ENCODE measurements at places on chromosomes 4 and X.
A peak's percentile ranks its signal among the peaks of the same experiment; 100 is the strongest.

GRCh38 chrX:7346021-7346420, 198.1 kb upstream of the PUDP start:
- peak; percentile 65 for DNase-seq

DNA sequence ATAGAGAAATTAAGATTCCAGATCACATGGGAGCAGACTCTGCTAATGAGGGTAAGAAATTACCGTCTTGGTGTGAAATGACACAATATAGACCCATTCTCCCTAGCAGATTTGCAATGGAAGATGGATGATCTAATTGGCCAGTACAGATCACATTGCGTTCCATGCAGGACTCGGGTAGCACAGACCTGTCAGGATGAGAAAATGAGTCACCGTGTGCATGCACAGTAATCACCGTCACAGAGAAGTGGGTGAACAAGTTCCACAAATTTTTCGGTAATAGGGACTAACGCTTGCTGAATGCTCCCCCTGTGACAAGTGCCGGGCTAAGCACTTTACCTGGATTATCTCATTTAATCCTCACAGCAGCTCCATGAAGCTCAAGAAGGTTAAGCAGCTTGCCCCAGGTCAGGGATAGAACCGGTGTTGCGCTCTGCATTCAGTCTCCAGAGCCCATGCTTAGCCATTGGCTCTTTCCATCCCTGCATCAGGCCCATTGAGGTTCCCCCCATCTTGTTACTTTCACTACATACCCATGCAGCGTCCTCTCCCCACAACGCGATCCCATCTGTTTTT, 375.6 kb downstream of the FBXW7 start:
- no peak for DNase-seq

DNA sequence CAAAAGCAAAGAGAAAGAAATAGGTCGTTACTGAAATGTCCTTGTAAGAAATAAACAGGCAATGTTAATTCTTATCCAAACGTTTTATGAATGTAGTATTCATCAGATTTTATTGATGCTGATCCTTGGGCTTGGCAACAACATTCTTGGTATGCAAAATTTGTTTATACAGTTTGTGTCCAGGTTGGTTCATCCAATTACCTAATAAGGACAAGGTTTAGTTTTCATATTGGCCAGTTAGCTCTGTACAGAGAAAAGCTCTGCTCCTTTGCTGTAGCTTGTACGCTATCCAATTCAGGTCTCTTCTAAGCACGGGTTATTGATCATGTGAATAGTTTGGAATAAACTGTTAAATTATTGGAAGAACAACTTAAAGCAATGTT, 14.4 kb upstream of the CCNG2 start:
- no peak for DNase-seq

GRCh38 chr4:107719207-107719921, 670 bp downstream of the PAPSS1 start:
- peak; percentile 46 for DNase-seq

DNA sequence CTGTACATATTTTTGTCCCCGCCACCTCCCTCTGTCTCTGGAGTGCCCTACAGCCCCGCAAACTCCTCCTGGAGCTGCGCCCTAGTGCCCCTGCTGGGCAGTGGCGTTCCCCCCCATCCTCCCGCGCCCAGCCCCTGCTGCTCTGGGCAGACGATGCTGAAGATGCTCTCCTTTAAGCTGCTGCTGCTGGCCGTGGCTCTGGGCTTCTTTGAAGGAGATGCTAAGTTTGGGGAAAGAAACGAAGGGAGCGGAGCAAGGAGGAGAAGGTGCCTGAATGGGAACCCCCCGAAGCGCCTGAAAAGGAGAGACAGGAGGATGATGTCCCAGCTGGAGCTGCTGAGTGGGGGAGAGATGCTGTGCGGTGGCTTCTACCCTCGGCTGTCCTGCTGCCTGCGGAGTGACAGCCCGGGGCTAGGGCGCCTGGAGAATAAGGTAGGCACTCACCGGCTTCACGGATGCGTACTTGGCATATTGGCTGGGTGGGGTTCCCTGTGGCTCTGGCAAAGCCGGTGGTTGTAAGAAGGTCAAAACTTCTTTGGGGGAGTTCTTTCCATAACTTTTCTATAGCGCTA, 653 bp downstream of the HHIP start:
- DNase-seq: peak; percentile 22

GRCh38 chr4:161704040-161704439, 459.8 kb downstream of the FSTL5 start:
- no peak for DNase-seq

- DNase-seq: peak; percentile 68
Measured at GRCh38 chr4:151195801-151196200, 81.2 kb upstream of the PRSS48 start.

GRCh38 chr4:111228874-111229273, 606.0 kb upstream of the PITX2 start:
- peak; percentile 74 for DNase-seq

GRCh38 chr4:52641854-52642563, 17.1 kb downstream of the USP46 start:
- DNase-seq: peak; percentile 51

GRCh38 chr4:114302472-114302871, 296.1 kb upstream of the UGT8 start:
- DNase-seq: peak; percentile 42

GRCh38 chr4:94849901-94850300, 92.1 kb downstream of the BMPR1B start:
- no peak for DNase-seq

- DNase-seq: no peak
Measured at GRCh38 chr4:185189606-185190305, 14.0 kb downstream of the CFAP97 start.

GRCh38 chrX:7706032-7706431, 136.9 kb upstream of the VCX start:
- peak; percentile 1 for DNase-seq

- DNase-seq: no peak
Measured at GRCh38 chr4:83865417-83866150, 329.7 kb downstream of the GPAT3 start.

DNA sequence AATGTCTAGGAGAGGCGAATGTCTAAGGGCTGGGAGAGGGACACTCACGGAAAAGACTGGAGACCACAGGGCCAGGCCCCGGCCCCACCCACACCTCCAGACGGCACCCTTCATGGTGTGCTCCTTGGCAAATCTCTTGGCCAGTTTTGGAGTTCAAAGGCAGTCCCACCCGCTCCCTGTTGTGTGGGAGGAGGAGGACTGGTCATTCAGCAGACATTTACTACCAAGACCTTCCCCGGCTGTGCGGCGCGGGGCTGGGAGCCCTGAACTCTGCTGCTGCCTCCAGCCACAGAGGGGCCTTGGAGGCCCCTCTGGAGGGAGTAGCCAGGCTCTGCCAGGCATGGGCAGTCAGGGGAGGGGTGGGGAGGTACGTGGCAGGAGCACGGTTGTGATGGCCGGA, 8.7 kb upstream of the TBC1D14 start:
- no peak for DNase-seq

DNA sequence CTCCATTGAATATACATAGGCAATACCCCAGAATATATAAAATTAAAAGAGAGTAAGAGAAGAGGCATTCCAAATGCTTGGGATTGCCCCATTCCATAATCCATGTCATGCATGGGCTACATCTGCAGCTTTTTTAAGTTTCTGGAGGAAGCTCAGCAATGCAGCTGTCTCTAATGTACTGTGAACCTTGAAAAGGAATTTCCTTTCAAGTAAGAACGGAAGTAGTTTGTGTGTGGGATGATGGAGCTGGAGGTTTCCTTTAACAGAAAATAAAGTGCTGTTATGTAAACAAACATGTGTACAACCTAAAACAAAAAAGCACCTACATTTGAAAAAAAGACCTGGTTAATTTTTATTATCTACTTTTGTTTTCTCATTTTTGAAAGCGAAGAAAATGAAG, 303.5 kb downstream of the BMPR1B start:
- DNase-seq: no peak

DNA sequence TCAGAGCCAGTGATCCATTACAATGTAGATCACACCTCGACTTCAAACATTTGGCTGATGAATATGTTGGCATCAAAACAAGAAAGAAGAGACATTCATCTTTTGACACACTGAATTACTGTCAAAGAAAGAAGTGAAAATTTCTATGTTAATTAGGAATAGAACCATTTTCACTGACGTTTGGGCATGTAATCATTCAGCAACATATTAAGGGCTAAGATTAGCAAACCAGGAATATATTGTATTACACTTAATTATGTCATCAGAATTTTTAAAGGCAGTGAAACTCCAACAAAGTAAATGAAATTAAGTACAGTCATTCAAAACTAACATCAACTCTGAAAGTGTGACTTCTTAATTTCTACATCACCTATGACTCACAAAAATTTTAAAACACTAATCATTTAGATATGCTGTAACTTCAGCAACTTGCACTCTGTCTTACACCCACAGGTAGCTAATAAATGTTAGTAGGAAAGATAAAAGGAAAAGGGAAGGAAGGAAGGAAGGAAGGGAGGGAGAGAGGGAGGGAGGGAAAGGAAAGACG, 1.4 kb upstream of the SMR3A start:
- DNase-seq: no peak

- peak; percentile 30 for DNase-seq
Measured at GRCh38 chr4:82797040-82797404, 1.6 kb downstream of the SCD5 start.

Data from EH (cell line).